ENCODE measurements at places on chromosomes 11 and 22. TPM values are rescaled to one million over a fixed set of nuclear protein-coding genes. Genes with fewer than 3 reads are reported as not detected.

The VEGFB gene
- total RNA-seq: 107 TPM

The C11orf68 gene
- 29.6 TPM for total RNA-seq

DNA sequence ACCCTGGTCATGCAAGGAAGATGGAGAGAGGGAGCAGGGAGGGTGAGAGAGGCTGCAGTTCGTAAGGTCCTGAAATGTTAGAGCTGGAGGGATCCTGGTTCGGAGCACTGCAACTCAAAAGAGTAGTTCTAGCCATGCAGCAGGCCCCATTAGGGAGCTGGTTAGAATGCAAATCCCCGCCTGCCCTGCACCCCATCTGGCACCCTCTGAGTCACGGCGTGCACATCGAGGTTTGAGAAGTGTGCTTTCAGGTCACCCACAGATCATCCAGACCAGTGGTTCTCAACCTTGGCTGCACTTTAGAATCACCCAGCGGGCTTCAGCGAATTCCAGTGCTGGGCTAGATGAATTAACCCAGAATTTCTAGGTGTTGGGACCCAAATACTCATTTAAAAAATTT, 48.2 kb downstream of the ST3GAL4 start:
- H3K27ac ChIP-seq: no peak overlapping the region
- DNase-seq: no peak
- no peaks in the 10 kb centered on the region for H3K4me1 ChIP-seq

The LRRC75B gene
- total RNA-seq: 6.8 TPM

- H3K27me3 ChIP-seq: no peaks in the 10 kb centered on the region
- no peaks in the 10 kb centered on the region for H3K4me1 ChIP-seq
- DNase-seq: no peak
- no peak overlapping the region for H3K27ac ChIP-seq
Measured at GRCh38 chr11:60987577-60988277, 16.2 kb downstream of the CD6 start.

The CD82 gene
- 88.4 TPM for total RNA-seq

The CALCA gene
- 1.3 TPM for total RNA-seq

DNA sequence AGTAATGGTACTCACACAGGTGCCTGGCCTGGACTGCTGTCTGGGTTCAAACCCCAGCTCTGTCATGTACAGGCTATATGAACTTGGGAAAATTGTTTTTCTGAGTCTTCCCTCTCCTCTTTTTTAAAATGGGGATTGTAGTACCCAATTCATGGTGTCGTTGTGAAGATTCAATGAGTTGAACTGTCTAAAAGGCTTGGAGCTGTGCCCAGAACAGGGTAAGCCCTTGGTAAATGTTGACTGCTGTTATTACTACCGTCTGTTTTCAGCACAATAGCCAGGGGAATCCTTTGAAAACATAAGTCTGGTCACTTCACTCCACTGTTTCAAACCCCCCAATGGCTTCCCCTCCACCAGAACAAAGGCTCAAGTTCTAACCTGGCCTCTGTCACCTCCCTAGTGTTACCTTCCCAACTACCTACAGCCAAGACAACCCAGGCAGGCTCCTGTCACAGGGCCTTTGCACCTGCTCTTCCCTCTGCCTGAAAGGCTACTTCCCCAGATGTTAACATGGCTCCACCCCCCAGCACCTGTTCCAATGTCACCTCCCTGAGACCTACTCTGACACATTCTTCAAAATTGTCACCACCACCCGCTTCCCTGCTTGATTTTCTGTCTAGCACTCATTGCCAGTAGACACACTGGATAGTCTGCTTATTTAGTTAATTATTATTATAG, 152.8 kb downstream of the CHST1 start:
- no peak overlapping the region for H3K27ac ChIP-seq
- H3K27me3 ChIP-seq: no peaks in the 10 kb centered on the region
- H3K36me3 ChIP-seq: no peaks in the 10 kb centered on the region
- DNase-seq: no peak
- no peak overlapping the region for H3K4me3 ChIP-seq

Measured in left lung (tissue), 14 donors.